ENCODE measurements at places on chromosomes 7 and 10.
A peak's percentile ranks its signal among the peaks of the same experiment; 100 is the strongest.

DNA sequence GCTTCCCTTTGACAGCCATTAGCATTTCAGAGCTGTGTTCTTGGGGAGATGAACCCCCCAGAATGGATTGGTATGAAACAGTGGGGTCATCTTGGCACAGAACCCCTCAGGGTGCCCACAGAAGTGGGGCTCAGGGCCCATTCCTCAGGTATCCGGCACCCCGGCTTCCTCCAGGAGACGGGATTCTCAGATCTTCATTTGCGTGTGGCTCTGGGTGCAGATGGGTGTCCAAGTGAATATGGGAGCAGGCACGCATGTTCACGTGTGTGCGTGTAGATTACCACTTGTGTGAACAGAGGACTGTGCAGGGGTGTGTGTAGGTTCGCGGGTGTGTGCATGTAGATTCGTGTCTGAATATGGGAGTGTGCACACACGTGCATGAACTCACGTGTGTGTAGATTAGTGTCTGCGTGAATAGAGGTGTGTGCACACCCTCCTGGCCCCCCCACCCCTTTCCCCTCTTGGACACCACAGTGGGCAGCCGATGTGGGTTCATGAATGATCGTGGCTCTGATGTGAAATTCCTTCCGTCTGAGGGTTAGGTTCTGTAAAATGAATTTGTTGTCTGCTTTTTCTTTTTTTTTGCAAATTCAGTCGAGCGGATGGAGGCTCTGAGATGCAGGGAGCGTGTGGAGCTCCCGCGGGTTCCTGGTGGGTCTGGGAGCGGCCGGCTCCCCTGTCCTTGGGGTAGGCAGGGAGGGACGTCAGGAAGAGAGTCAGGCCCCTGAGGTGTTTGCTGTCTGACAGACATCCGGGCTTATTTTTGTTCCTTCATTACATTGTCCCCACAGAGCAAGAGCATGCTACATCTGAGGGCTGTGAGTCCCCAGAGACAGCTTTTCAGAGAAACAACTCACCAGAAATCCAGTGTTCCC lies 7.4 kb downstream of the ELFN1 start:
- no peak for DNase-seq

DNA sequence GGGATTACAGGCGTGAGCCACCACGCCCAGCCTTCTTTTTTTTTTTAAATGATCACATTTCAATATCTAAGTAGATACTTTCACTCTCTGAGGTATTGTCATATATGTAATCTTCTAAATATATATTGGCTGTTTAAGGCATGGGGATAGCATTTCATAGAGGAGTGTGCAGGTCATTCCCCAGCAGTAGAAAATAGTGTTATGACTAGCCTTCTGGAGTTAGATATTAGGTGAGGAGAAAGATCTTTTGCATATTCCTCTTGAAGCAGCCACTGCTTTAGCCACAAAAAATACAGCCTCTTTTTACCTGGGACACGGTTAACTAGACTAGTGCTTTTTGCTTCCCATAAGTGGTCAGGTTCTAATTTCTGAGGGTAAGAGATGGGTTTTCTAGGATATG lies 28.9 kb downstream of the ADD3 start:
- DNase-seq = no peak

DNA sequence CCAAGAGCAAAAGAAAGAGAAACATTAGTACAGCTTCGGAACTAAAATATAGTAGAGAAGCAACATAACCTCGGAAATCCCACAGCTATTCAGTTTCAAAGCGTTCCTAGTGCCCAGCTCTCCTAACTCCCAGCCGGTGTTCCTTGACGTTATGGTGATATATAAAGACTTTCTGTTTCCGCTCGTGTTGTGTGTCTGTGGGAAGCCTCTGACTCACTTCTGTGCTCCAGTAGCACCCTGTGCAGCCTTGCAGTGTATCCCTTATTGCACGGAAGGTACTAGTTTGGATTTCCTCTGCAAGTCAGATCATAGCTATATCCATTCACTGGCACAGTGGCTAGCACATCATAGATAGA lies 535 bp downstream of the ASAH2B start:
- peak; percentile 22 for DNase-seq

DNA sequence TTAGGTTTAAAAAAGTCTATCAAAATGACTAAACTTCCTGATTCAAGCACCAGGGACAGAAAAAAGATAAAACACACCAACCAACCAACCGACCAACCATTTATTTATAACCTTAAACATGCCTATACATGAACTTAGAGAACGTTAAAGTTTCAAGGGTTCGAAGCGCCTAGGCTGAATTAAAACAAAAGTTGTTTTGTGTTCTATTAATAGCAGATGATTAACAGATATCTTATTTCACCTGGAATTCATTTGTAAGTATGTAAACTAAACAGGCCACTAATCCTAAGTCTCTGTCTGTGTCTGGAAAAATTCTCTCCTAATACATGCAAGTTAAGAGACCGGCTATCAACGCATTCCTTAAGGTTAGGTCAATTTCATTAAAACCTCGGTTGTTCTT lies 1.4 kb downstream of the BAIAP2L1 start:
- no peak for DNase-seq

- peak; percentile 84 for DNase-seq
Measured at GRCh38 chr10:97875391-97875790, 25.7 kb downstream of the GOLGA7B start.

DNA sequence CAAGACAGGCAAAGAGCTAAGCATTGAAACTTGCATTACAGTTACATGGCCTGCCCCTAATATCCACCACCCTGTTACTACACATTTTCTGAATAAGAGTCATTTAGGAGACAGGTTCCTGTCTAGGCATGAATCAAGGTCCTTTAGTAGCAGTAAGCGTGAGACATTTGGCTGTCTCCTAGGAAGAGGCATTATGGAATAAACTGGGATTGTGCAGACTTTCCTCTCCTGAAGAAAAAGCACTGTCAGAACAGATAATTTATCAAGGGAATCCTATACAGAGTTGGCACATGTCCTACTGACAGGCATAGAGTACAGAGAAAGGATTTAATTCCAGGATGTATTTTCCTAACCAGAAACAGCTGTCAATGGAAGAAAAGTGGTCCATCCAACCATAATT lies 111.9 kb downstream of the INHBA start:
- DNase-seq = no peak

- no peak for DNase-seq
Measured at GRCh38 chr10:102285133-102285532, 39.8 kb downstream of the GBF1 start.

- no peak for DNase-seq
Measured at GRCh38 chr10:92121686-92122492, 169.0 kb downstream of the CPEB3 start.

Data from left cardiac atrium (tissue), 4 donors.